ENCODE measurements at places on chromosomes 4 and X.

DNA sequence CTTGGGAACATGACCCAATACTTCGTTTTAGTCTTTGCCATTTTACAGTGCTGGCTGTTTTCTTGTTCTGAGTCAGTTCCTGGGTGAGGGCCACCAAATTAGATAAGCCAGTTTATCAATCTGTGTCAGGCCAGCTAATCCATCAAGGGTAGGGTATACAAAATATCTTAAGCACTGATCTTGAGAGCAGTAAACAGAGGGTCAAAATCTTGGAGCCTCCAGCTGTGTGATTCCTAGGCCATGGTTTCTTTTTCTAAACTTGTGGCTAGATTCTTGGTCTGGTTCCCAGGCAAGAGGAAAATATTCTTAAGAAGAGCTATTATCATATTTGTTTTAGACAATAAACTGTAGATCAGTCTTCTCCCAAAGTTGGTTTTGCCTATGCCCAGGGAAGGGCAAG lies 1396.6 kb upstream of the PABPC4L start:
- DNase-seq = no peak

DNA sequence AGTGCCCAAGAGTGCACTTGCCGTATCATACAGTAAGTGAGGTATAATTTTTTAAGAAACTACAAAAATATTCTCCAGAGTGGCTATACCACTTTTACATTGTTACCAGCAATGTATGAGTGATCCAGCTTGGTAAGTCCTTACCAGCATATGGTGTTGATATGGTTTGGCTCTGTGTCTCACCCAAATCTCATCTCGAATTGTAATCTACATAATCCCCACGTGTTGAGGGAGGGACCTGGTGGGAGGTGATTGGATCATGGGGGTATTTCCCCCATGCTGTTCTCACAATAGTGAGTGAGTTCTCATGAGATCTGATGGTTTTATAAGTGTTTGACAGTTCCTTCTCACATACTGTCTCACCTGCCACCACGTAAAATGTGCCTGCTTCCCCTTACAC lies 44.8 kb downstream of the RBMX start:
- no peak for DNase-seq

GRCh38 chr4:7032596-7032995 lies 10.6 kb upstream of the TADA2B start:
- DNase-seq = no peak

- DNase-seq = no peak
These were observed 760.2 kb upstream of the AADAT start for GRCh38 chr4:170849969-170850368.

GRCh38 chr4:7384929-7385890 lies 49.5 kb downstream of the PSAPL1 start:
- no peak for DNase-seq

- no peak for DNase-seq
These were observed 327.0 kb downstream of the PCDH10 start for GRCh38 chr4:133476063-133476462.

GRCh38 chr4:153433754-153434105 lies 32.4 kb upstream of the TMEM131L start:
- no peak for DNase-seq
